ENCODE measurements at places on chromosomes 6 and 20.

- no peak for DNase-seq
These were observed 431.9 kb upstream of the CDH4 start for GRCh38 chr20:60820149-60820548.

- DNase-seq: no peak
These were observed 458.6 kb downstream of the TENT5A start for GRCh38 chr6:81293896-81294295.

DNA sequence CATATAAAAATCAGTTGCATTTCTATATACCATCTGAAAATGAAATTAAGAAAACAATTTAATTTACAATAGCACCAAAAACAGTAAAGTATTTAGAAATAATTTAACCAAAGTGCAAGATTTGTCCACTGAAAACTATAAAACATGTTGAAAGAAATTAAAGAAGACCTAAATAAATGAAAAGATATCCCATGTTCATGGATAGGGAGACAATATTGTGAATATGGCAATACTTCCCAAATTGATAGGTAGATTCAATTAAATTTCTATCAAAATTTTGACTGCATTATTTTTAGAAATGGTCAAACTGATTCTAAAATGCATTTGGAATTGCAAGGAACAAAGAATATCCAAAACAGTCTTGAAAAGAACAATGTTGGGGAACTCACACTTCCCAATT lies 17.6 kb upstream of the POU3F2 start:
- no peak for DNase-seq

- no peak for DNase-seq
These were observed 89.4 kb downstream of the DTNBP1 start for GRCh38 chr6:15573384-15573783.

- no peak for DNase-seq
These were observed 15.7 kb downstream of the NRSN2 start for GRCh38 chr20:362271-363254.

GRCh38 chr6:133740218-133740617 lies 148.7 kb upstream of the TCF21 start:
- no peak for DNase-seq

DNA sequence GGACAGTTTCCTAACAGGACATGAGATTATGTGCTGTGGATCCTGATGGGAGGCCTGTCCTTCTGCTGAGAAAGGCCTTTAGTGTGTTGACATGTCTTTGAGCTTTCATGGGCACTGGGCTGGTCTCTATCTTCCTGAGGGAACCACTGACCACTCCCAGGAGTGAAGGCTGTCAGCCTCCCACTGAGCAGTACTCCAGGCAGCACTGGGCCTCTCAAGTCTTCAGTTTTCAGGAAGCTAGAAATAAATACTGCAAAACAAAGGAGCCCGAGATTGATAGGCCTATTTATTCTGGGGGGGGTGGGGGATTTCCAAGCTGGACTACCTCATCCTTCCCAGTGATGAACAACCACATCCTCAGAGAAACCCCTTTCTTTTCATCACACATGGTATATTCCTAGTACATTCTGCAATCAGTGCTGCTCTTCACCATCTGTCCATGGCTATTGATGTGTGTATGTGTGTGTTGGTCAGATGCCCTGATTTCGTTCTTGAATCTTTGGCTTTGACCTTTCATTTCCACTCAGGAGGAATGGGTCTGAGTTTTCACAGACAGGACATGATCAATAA lies 180.9 kb upstream of the SPTLC3 start:
- no peak for DNase-seq

GRCh38 chr6:170449835-170450753 lies 103.0 kb downstream of the PSMB1 start:
- no peak for DNase-seq

DNA sequence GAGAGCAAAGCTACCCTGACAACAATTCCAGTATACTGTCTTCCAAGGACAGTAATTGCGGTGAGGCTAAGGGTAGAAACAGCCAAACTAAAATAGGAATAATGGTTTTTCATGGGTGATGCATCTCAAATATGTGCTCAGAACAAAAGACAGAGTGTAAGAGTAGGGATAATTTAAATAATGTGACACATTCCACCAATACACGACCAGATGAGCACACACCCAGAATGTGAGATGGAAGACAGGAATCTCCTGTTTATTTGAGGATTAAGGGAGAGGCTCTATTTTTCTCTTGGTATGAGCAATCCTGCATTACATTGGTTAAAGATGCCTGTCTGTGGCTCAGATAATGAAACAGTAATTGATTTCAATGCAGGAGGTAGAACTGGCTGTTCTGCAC lies 292.9 kb upstream of the ZFP64 start:
- DNase-seq: no peak

GRCh38 chr20:58556961-58557360 lies 41.8 kb upstream of the APCDD1L start:
- no peak for DNase-seq

DNA sequence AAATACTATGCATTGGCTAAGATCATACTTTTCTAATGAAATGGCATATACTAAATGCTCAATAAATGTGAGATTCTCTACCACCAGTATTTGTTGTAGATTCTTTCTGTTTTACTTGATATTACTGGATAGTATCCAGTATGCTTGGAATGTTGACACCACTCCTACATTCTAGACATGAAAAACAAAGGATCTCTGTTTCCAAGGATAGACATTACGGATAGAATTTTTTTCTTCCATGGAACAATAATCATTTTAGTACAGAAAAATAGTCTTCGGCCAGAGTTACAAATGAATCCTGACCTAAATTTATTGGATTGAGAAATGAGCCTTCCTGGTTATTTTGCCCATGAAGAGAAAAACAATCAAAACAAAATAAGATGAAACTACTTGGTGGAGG lies 258.2 kb upstream of the NT5E start:
- DNase-seq: no peak

DNA sequence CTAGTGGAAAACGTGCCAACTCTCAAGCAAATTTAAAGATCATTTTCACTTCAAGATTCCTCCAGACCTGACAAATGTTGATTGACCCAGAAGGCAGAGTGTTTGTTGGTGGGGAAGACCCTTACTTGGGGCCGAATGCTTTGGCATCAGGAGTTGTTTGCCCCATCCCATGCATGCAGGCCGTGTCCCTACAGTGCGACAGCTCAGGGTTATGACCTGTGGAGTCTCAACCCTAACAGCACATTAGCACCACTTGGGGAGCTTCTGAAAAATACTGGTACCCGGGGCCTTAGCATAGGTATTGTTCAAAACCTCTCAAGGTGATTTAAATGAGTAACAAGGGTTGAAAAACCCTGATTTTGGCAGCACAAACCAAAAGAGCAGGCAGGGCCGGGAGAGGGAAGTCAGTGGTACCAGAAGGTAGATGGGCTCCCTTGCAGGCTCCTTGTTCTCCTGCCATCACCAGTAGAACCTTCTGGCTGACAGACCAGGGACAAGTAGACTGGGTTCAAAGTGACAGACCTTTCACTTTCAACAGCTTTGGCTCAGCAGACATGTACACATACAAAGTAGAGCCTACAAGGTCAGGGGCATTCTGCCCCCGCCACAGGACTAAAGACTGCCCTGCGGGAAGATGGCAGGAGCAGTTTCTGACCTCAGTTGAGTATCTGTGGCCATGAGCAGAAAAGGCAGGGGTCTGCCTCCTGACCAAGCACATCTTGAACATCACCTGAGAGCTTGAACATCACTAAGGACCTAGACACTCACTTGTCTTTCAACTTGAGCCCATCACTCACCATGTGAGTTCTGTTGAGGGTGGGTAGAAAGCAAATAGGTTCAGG lies 39.6 kb downstream of the PLCG1 start:
- no peak for DNase-seq

DNA sequence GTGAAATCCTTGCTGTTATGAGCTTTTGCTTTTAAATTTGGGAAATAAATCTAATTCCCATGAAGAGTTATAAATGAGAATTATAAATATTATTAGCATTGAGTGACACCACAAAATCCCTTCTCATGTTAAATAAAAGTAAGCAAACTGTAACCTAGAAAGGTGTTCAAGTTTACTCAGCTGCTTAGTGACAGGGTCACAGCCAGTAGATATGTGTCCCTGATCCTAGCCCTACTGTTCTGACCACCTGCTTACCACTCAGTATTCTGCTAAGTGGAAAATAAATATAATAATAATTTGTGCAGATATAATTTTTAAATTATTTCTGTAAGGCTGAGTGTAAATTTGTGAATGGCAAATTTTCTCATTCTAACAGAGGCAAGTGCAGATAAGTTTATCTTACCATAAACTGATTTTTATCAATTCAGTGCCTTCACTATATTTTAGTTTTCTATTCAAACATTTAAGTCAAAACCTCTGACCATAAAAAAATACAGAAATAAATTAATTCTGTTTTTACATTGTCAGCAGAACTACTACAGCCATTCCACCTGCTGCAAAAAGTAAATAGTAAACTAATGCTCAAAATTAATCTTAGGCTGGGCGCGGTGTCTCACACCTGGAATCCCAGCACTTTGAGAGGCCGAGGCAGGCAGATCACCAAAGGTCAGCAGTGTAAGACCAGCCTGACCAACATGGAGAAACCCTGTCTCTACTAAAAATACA lies 118.2 kb downstream of the TENT5A start:
- DNase-seq: no peak

DNA sequence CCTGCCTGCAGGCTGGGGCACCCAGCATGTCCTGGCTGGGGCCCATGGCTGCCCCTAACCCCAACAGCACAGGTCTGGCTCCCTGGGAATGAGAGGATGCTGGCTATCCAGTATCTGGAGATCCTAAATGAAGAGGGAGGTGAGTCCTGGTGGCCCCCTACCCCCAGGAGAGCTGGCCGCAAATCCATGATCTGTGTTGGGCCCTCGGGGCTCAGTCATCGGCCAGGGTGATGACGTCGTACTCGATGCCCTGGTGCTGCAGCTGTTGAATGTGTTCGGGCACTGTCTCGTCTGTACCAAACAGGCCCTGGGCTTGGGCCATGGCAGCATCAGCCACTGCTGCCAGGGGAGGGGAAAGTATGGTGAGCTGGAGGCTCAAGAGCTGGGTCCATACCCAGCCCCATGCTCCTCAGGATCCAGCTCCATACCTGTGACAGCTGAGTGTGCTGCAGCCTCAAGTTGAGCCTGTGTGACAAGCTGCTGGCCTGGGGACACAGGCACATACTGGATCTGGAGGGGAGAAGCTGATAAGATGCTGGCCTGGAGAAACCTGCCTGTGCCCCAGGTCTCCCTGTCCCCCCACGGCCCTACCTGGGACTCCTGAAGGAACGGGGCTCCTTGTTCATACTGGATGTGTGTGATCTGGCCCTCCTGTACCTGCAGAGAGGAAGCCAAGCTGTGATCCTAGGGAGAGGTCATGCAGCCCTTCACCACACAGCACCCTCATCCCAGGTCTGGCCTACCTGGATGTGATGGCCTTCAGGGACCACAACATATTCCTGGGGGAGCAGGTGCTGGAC lies 14.5 kb downstream of the PCIF1 start:
- DNase-seq: no peak

- no peak for DNase-seq
These were observed 76.5 kb downstream of the GJA10 start for GRCh38 chr6:89970609-89971337.

DNA sequence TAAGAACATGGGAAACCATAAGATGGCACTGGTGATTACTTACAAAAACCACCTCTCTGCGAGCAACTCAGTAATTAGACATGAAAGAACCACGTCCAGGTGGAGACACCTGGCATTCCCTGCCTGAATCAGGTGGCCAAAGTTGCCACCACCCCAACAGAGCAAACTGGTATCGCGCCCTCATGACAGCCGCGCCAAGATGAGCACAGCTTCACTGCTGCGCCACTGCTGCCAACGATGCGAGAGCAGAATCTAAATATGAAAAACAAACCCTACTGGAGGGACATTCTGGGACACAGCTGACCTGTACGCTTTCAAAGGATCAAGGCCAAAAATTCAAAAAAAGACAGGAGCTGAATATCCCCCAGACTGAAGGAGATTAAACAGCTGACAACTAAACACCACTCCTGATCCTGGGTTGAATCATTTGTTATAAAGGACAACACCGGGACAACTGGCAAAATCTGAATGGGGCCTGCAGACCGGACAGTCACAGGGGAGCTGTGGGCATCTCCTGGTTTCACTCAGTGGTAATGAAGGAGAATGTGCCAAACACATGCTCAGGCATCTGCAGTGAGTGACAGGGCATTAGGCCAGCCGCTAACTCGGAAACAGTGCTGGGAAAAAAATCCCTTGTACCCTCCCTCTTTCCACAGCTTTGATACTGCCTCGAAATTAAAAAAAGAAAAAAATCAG lies 17.4 kb downstream of the CST7 start:
- DNase-seq: no peak

GRCh38 chr6:16130932-16131387 lies 2.1 kb downstream of the MYLIP start:
- no peak for DNase-seq
